Hematopoietic multipotent progenitor cell treated with erythropoietin and hydrocortisone succinate and interleukin-3 and kit ligand, for 15 days (in vitro differentiated cells): ENCODE measurements at places on chromosomes 5 and 9.

DNA sequence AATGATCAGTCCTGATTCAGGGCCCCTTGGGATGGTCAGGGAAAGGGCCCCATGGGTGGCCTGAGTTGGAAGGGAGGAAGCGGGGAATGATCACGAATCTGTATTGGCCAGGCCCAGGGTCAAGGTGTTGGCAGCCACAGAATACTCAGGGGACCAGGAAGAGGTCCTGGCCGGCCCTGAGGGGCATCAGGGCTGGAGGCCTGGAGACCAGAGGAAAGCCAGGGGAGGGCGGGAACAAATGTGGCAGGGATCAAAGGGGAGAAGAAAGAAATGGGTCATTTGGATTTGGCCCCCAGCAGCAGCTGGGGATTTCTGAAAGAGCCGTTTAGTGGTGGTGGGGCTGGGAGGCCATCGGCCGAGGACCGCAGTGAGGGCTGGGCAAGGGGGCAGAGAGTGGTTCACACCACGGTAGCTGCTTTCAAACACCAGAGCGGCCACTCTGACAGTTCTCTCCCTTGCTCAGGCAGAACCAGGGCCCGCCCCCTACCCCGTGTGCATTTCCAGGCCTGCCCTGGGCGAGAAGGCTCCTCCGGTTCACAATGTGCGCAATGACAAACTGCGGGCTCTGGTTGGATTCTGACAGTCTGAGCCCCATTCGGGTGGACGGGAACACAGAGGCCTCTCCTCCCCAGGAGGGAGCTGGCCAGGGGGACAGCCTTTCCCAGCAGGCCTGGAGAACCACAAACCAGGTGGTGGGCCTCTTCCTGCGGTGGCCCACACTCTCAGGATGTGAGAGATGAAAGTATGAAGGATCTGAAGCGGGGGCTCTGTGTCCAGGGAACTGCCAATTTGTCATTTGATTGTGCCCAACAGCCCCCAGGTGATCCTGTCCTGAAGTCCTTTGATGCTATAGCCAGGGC lies 220.3 kb upstream of the IER5L start:
- no peak for DNase-seq

GRCh38 chr9:91777292-91777830 lies 172.7 kb downstream of the ROR2 start:
- no peak for DNase-seq

GRCh38 chr5:151134228-151134627 lies 23.4 kb downstream of the ANXA6 start:
- DNase-seq = no peak

GRCh38 chr5:98735806-98736507 lies 37.5 kb upstream of the RGMB start:
- no peak for DNase-seq

- DNase-seq = no peak
These were observed 65.0 kb downstream of the PRRT1B start for GRCh38 chr9:131610231-131610761.
